Mesangial cell (primary cell): ENCODE measurements at places on chromosomes 5 and 9. TPM values are rescaled to one million over a fixed set of nuclear protein-coding genes. Genes with fewer than 3 reads are reported as not detected.

Gene HMMR
- 1.0 and 39.9 TPM in 2 replicates for total RNA-seq

Gene ECM2
- total RNA-seq: 0.13 and 0.16 TPM in 2 replicates

Gene ZNF618
- total RNA-seq: 14.5 and 23.8 TPM in 2 replicates

Gene KCNV2
- total RNA-seq: not detected in 2 replicates

Gene AFAP1L1
- 9.0 and 12.5 TPM in 2 replicates for total RNA-seq

Gene GPR151
- not detected in 2 replicates for total RNA-seq

Gene GABRA1
- total RNA-seq: not detected in 2 replicates

Gene MARCOL
- not detected in 2 replicates for total RNA-seq

Gene CCNJL
- total RNA-seq: 6.0 and 7.2 TPM in 2 replicates

Gene MPDZ
- total RNA-seq: 17.1 and 17.6 TPM in 2 replicates

Gene SYNPO
- total RNA-seq: 4.1 and 11.0 TPM in 2 replicates

Gene SETX
- total RNA-seq: 22.7 and 25.5 TPM in 2 replicates

Gene FBXL17
- total RNA-seq: 3.9 and 11.7 TPM in 2 replicates

Gene ADAMTS2
- total RNA-seq: 3.1 and 4.7 TPM in 2 replicates

Gene BRINP1
- 0.51 TPM in 1 of 2 replicates, not detected in the other for total RNA-seq
